ENCODE measurements at places on chromosomes 1 and 21.
A peak's percentile ranks its signal among the peaks of the same experiment; 100 is the strongest.

- DNase-seq, result no peak
Observed at GRCh38 chr1:213994888-213995287, 7.1 kb downstream of the PROX1 start.

DNA sequence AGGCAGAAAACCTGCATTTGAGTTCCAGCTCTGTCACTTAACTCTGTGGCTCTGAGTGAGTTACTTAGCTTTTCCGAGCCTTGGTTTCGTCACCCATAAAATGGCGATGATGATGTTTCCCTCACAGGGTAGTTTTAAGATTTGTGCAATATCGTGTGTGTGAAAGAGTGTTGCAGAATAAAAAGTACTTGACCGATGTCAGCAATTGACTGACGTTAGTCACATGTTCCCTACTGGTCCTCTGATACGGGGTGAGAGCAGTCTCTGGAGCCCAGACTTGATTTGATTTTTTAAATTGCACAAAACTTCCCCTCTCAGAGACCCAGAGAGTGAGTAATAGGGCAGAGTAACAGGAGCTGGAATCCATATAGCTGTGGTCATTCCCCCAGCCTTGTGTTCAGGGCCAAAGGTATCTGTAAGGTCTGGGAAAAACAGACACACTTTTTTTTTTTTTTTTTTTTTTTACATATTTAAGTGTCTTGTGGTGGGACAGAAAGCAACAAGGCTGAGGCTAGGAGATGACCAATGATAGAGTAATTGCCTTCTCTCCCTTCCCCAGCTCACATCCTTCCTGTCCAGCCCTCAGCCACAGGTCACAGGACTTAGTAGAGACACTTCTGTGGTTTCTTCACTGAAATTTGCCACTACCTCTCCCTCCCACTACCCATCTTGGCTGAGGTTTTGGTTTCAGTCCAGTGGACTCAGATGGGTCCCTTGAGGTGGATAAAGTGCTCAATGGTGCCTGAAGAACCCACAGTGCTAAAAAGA lies 2.0 kb downstream of the FCER1G start:
- DNase-seq, result peak; percentile 66

DNA sequence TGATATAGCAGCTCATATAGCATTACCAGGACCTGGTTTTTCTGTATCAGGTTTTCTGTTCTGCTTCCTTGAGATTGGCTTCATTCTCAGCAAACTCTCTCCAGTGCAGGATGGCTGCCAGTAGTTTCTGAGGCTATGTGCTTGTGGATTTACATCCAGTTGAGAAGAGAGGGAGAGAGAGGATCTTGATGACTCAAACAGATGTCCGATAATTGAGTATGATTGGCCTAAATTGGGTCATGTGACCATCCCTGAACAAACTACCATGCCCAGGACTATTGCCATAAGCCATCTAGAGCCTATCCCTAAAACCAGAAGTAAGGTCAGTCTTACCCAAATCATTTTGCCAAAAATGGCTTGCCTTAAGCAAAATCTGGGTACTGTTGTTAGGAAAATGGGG lies 18.1 kb upstream of the PSMA5 start:
- DNase-seq, result no peak

GRCh38 chr1:179637211-179637860 lies 45.7 kb downstream of the TDRD5 start:
- DNase-seq, result no peak

DNA sequence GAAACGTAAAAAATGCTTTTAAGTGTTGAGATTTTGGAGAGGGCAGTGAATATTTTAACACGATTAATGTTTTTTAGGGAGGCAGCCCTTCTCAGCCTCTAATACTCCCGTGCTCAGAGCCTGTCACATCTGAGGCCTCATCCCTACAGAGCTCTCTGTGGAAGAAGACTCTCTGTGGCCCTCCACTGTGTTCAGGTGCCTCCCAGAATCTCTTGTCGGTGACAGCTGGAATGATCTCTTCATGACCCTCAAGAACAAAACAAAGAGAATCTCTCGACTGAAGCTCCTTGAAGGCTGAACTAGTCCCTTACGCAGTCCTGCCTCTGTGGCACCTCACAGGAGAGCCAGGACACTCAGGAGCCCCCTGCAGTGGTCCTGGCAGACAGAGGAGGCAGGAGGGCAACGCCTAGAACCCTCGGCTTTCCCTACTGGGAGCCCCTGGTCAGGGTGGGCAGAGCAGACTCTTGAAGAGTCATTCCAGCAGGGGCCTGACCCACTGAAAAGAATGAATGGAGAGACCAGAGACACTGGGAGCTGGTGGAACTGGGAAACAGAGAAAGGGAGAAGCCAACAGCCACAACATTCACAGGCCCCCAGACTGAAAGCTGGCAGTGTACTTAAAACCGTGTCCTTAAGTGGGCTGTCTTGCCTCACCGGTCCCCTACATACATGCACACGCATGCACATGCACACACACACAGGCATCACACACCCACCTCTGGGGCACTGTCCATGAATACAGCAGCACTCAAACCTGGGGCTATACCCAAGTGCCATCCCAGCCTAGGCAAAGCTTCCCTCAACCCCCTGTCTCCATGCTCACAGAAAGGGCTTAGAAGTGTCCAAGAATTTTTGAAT lies 67.5 kb upstream of the ANGPTL1 start:
- DNase-seq, result no peak

GRCh38 chr1:121444096-121444495 lies 259.3 kb downstream of the SRGAP2C start:
- no peak for DNase-seq
